ENCODE measurements at places on chromosomes 3 and 15. TPM values are rescaled to one million over a fixed set of nuclear protein-coding genes. Genes with fewer than 3 reads are reported as not detected.
A peak's percentile ranks its signal among the peaks of the same experiment; 100 is the strongest.

Gene SEMA6D
- 6.3 TPM for total RNA-seq

DNA sequence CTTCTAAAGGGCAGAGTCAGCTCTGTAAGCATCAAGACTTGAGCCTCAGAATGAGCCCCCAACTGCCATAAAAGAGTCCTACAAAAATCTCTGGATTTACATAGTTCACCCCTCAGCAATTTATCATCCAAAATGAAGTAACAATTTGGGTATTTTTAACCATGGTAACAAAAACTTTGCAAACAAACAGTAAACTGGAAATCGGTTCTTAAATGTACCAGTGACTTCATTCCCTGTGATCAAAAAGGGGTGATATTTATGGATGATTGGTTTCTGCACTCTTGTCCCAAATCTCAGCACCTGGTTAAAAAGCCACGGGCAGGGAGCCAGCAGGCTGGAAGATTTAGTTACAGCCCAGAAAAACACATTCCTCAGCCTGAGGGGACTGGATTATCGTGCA is 73.6 kb downstream of the TFG start:
- no peak for DNase-seq

GRCh38 chr3:42685891-42686820 is 819 bp downstream of the KLHL40 start:
- peak; percentile 6 for DNase-seq

GRCh38 chr3:107082527-107082926 is 294.7 kb upstream of the CCDC54 start:
- no peak for DNase-seq

DNA sequence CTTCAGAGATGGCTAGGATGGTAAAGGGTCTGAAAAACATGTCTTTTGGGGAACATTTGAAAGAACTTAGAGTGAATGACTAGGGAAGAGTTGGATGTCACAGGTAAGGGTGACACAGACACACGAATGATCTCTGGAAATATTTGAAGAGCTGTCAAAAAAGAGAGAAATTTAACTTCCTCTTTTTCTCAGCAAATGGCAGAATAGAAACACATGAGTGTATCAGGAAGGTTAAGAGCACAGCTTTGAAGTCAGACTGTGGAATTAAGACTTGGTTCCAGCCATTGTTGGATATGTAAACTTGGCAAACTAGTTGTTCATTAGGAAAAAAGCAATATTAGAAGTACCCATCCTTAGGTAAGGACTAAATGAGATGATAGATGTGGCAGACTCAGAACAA is 117.7 kb downstream of the IMPG2 start:
- DNase-seq, result no peak

All from uterus (tissue), 4 donors.